Right hindlimb (tissue), 1 donor: ENCODE measurements at places on chromosomes 3 and 15.

- no peak for DNase-seq
Observed at GRCh38 chr3:67470207-67470606, 184.2 kb downstream of the SUCLG2 start.

- no peak for DNase-seq
Observed at GRCh38 chr3:168996622-168997021, 666.9 kb downstream of the MECOM start.

- no peak for DNase-seq
Observed at GRCh38 chr15:65787260-65787659, 4.8 kb downstream of the DENND4A start.

GRCh38 chr15:31494786-31495185, 168.2 kb downstream of the KLF13 start:
- no peak for DNase-seq
